ENCODE measurements at places on chromosomes 1 and 21. TPM values are rescaled to one million over a fixed set of nuclear protein-coding genes. Genes with fewer than 3 reads are reported as not detected.

DNA sequence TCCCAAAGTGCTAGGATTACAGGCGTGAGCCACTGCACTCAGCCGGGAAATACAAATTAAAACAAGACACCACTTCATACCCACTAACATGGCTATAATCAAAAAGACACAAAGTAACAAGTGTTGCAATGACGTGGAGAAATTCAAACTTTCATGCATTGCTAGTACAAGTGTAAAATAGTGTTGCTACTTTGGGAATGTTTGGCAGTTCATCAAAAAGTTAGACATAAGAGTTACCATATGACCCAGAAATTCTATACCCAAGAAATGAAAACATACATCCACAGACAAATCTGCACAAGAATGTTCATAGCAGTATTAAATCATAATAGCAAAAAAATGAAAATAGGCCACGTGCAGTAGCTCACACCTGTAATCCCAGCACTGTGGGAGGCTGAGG lies 16.4 kb downstream of the FOXJ3 start:
- DNase-seq: no peak

The HEYL gene
- 0.10 TPM for total RNA-seq

DNA sequence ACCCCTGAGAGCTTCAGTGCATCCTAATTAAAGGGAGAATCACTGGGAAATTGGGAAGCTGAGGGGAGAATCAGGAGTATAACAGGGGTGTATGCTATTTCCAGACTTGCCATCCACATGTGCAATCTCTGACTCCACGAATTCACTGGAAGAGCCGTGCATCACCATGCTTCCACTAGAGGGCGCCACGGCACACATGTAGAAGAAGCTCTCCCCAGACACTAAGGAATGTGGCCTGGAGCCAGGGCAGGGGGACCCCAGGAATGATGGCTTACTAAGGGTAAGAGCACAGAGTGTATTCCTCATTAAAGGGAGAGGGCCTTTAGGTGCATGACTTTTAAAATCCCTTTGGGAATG lies 81.5 kb downstream of the ABCA4 start:
- DNase-seq: peak; percentile 57

The RASAL2 gene
- 17.4 TPM for total RNA-seq

GRCh38 chr21:14236180-14236579 lies 20.2 kb downstream of the RBM11 start:
- DNase-seq: no peak

GRCh38 chr1:19349999-19350398 lies 37.9 kb downstream of the SLC66A1 start:
- DNase-seq: no peak

- no peak for DNase-seq
Measured at GRCh38 chr1:207058878-207059867, 6.1 kb downstream of the PFKFB2 start.

The MYCBP gene
- 11.5 TPM for total RNA-seq

DNA sequence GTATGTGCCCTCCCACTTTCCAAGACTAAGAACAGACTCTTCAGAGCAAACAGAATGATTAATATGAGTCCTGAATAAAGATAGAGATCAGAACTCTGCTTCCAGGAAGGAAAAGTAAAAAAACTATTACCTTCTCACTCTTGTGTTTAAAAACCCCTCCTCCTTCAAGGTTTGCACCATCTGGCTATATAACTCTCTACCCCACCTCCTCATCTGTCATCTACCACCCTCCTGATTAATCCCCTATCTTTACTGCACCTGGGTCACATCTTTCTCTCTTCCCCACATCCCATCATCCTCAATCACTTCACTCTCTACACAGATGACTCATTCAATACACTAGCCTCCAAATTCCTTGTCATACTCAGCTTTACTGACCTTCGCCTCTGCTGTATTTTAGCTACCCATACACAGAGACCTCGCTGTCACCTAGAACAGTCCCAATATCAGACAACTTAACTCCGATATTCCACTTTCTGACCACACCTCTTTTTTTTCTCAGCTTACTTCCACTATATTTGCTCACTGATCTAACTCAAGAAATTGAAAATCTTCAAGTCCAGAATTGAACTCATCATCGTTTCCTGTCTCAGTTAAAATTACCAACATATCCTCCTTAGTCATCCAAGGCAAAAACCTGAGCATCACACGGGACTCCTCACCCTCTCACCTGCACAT lies 3.7 kb downstream of the SCMH1 start:
- DNase-seq: no peak

DNA sequence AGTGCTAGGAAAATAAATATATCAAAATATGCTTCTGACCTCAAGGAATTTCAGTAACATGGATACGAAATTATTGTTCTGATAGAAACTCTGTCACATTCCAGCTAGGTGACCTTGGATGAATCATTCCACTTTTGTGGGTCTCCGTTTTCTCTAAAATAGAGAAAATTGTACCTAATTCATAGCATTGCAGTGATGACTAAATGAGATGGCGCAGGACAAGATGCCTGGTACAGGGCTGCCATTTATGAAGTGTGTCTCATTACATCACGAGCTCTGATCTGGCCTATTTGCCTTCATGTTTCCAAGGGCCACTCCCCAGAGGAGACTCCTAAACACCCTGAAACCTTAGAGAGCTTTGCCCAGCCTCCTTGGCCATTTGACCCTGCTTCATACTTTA lies 480.0 kb upstream of the USP24 start:
- no peak for DNase-seq

The OLIG1 gene
- total RNA-seq: not detected

DNA sequence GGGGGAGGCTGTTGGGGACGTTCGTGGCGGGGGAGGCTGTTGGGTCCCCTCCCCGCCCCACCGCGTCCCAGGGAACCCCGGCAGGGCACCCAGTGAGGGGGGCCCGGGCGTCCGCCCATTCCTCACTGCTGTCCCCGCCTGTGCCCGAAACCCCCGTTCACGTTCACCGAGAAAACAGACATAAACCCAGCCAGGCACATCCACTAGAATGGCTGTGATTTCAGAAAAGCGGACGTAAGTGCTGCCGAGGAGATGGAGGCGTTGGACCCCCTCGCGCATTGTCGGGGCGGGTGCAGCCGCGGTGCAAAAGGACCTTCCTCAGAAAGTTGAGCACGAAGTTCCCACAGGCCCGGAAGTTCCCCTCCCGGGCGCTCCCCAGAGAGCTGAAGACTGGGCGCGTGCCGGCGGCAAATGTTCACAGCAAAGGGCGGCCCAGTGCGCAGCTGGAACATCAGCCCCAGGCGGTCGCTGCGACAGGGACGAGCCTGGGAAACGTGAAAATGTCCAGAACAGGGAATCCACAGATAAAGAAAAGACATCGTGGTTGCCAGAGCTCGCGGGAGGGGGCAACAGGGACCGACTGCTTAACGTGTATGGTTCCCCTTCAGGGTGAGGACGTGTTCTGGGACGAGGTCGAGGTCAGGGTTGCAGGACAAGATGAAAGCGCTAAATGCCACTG lies 18.5 kb upstream of the SAMD11 start:
- DNase-seq: no peak

DNA sequence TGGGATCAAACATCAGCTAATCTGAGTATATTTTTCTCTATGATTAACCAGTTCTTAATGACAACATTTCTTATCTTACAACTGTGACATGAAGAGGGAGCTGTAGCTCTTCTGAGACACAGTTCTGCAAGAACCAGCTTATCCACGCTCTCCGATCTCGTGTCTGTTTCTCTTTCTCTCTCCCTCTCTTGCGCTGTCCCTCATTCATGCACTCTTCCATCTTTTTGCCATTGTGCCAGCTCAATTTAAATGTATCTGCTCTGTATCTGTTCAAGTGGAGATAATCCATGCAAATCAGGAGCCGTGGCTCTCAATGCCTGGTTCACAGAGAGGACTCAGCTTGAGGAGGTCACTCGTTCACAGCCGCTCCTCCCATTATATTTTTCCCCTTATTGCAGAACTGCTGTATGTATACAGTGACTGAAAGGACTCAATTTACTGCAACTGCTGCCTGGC lies 494.7 kb upstream of the ADGRL2 start:
- DNase-seq: no peak

The ESPN gene
- not detected for total RNA-seq

DNA sequence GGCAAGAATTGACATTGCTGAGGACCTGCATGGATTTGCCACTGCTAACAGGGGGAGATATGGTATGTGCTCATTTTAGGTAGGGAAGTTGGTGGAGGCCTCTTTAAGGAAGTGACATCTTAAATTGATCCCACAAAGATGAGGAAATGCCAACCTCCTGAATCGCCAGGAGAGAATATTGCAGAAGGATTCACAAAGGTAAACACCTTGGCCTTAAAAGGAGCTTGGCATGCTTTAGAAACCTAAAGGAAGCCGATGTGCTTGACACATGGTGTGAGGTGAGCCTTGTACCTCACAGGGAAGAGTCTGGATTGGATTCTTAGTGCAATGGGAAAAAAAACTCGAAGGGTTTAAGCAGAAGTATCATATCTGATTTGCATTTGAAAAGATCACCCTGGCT lies 470.5 kb upstream of the DAB1 start:
- DNase-seq: no peak

The GRIK1 gene
- not detected for total RNA-seq

DNA sequence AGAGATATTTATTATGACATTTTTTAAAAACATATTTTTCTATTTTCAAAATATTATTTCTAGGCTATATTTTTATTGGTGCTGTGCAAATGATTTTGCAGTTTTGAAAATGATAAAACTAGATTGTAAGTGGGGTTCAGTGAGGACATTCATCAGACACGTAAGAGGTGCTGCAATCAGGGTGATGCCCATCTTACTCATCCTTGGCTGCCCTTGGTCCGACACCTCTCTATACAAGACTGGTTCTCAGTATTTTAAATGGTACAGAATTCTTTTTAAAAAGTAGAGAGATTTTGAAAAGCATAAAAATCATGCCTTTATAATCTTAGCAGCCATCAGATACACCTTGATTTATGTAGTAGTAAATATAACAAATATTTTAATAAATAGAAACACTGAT lies 24.0 kb downstream of the HENMT1 start:
- no peak for DNase-seq

- peak; percentile 32 for DNase-seq
Measured at GRCh38 chr1:19828546-19828945, 13.5 kb upstream of the RNF186 start.

The G0S2 gene
- 4.7 TPM for total RNA-seq

The TTLL10 gene
- not detected for total RNA-seq

The OR2L13 gene
- not detected for total RNA-seq

DNA sequence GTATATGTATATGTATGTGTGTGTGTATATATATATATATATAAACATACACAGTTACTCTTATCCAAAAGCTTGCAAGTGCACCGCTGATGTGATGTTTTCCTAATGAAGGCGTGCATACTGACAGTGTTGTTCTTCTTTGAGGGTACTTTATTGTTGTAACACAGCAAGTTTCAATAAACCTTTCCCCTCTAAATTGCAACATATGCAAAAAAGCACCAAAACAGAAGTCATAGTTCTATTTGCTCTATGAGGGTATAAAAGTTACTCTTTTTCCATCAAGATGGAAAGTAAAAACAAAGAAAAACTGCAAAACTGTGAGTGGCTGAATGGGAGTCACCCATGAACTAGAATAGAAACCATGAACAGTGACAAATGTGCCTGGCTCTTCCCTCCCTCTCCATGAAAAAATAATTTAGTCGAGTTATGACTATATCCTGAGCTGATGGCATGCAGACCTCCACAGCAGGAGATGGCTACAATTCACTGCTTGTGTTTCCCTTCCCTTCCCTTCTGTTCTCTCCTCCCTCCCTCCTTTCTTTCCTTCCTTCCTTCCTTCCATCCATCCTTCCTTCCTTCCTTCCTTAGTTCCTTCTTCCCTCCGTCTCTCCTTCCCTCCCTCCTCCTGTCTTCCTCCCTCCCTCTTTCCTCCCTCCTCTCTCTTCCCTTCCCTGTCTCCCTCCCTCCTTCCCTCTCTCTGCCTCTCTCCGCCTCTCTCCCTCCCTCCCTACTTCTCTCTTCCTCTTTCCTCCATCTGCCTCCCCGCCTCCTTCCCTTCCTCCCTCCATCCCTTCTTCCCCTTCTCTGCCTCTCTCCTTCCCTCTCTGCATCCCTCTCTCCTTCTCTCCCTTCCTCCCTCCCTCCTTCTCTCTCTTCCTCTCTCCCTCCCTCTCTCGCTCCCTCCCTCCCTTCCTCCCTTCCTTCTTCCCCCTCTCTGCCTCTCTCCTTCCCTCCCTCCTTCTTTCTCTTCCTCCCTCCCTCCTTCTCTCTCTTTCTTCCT lies 220.7 kb upstream of the POU3F1 start:
- DNase-seq: no peak

- no peak for DNase-seq
Measured at GRCh38 chr1:195328102-195328501, 1280.1 kb downstream of the KCNT2 start.

The ZC3H12A gene
- 3.8 TPM for total RNA-seq

Measured in MG63 (cell line).